ENCODE measurements at places on chromosomes 2 and 18. TPM values are rescaled to one million over a fixed set of nuclear protein-coding genes. Genes with fewer than 3 reads are reported as not detected.

CPO gene
- not detected for total RNA-seq

DNA sequence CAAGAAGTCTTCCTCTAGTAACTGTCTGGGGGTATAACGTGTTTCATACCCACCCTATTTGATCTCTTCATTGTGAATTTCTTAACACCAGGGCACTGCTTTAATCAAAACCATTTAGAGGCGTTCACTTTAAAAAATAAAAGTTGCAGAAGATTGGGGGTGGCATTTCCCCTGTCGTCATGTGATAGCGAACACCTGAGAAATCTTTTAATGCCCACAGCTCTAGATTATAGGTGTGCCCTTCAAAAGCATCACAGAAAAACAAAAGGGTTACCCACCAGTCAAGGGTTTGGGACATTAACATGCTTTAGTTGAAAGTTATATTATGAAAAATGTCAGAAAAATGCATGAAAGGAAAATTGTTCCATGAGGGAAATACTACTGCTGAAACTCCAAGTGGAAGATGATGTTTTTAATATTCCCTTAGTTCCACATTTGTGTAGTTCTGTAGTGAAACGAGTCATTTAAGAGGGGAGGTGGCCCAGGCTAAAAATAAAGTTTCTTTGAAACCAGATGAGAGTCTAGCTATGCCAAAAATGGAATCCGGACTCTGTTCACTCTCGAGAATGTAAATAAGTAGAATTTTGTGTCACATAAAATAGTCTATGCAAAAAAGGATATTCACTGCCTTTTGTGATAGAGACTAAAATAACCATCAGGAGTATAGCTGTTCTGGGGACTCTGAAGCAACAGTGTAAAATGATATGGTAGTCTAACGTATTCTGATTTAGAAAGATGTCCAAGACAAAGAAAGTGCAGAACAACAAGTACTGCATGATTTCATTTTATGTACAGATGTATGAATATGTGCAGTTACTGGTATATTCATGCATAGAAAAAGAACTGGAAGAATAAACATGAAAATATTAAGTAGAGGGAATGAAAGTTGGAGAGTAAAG, 95.3 kb downstream of the TMEM247 start:
- no peak overlapping the region for H3K27ac ChIP-seq
- H3K36me3 ChIP-seq = no peaks in the 10 kb centered on the region
- H3K4me3 ChIP-seq = no peak overlapping the region
- no peaks in the 10 kb centered on the region for H3K4me1 ChIP-seq
- no peak for DNase-seq

- peaks cover 15% of the 10 kb centered on the region for H3K4me1 ChIP-seq
- H3K27ac ChIP-seq = peak overlapping the region; percentile 86
- H3K27me3 ChIP-seq = no peaks in the 10 kb centered on the region
- DNase-seq = peak; percentile 56
- no peaks in the 10 kb centered on the region for H3K36me3 ChIP-seq
These were observed 564 bp downstream of the GCC2 start for GRCh38 chr2:108449410-108450130.

ANTXR1 gene
- total RNA-seq = 10.7 TPM

DNA sequence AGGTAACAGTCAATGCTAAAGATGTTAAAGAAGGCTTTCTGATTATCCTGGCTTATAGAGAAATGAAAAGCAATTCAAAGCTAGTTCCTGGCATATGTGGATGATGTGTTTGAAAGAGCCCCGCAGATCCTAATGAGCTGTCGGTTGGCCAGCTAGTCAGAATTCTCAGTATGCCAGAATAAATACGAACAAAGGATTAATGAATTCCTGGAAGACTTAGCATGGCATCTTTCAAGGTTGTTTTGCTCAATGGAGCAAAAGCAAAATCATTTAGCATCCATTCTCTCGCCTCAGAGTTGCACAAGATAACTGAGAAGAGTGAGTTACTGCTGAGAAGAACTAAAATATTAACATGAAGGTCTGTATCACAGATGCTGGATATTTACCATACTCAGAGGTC, 307.6 kb downstream of the RIT2 start:
- H3K4me1 ChIP-seq = no peaks in the 10 kb centered on the region
- H3K27me3 ChIP-seq = no peaks in the 10 kb centered on the region
- no peak overlapping the region for H3K4me3 ChIP-seq
- no peak overlapping the region for H3K27ac ChIP-seq

DNA sequence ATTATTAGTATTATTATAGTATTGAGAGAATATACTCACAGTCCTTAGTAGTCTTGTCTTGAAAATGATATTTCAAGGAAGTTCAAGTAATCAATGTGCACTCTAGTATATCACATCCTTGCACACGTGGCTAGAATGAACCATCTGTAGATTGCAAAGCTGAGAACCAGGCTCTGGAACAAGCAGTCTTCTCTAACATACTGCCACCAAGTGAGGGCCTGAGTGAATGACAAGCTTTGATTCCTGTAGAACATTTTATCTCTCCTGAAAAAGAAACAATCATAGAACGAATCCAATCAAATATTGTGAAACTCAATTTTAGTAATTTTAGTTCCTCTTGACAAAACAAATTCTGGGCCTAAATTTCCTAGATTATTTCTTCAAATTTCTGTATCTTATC, 55.3 kb upstream of the SULT1C3 start:
- H3K4me3 ChIP-seq = no peak overlapping the region
- H3K27ac ChIP-seq = no peak overlapping the region
- H3K27me3 ChIP-seq = no peaks in the 10 kb centered on the region

DNA sequence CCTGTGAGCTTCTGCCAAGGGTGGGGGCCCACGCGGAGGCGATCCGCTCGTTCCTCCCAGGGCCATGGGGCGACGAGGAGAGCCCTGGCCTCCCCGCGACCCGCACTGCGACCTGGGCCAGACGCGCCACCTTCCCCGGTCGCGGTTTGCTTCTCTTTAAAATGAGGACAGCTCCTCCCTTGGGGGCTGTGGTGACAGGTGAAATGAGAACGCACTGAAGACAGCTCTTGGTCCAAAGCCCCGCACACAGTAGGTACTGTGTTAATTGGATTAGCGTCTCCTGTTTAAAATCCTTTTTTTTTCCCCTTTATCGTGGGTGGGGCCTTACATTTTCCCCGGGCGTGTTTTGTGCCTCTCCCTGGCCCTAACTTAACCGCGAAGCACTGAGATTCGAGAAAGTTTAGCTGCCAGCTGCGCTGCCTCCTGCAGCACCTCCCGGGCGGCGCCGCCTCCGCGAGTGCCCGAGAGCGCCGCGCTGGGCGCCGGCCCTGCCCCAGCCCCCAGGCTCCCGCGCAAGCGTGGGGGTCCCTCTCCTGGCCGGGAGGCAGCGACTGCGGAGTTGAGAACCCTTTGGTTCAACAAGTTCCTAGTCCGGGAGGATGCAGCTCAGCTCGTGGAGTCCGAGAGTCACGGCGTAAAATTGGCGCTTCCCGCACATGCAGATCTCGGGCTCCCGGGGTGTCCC, 1.1 kb downstream of the HPCAL1 start:
- peaks cover 12% of the 10 kb centered on the region for H3K4me1 ChIP-seq
- H3K27ac ChIP-seq = no peak overlapping the region
- no peaks in the 10 kb centered on the region for H3K36me3 ChIP-seq
- peak overlapping the region; percentile 67 for H3K4me3 ChIP-seq
- H3K27me3 ChIP-seq = no peaks in the 10 kb centered on the region
- peak; percentile 63 for DNase-seq

DAPL1 gene
- total RNA-seq = not detected

ASPRV1 gene
- 0.15 TPM for total RNA-seq

LCT gene
- total RNA-seq = 0.07 TPM

GRCh38 chr2:64644458-64645382, 9.0 kb downstream of the SERTAD2 start:
- no peaks in the 10 kb centered on the region for H3K36me3 ChIP-seq
- DNase-seq = peak; percentile 84
- H3K27ac ChIP-seq = peak overlapping the region; percentile 87
- peak overlapping the region; percentile 53 for H3K4me3 ChIP-seq
- peaks cover 29% of the 10 kb centered on the region for H3K4me1 ChIP-seq
- H3K27me3 ChIP-seq = no peaks in the 10 kb centered on the region

DNA sequence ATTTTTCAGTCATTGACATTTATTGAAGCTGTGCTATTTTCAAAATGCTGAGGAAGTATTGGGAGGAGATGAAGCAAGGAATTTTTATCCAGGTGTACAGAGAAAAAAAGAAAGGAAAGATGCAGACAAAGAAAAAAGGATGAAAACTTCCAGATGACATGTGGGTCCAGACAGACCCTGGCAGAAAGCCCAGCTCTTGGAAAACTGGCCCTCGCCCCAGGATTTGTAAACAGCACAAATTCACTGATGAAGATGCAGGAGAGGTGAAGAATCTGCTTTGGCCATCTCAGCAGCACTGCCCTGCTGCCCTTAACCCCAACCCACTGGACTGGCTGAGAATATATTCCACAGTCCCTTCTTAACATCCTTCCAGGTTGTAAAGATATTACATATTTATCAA, 12.5 kb downstream of the TACR1 start:
- no peak for DNase-seq
- H3K36me3 ChIP-seq = no peaks in the 10 kb centered on the region
- H3K4me1 ChIP-seq = no peaks in the 10 kb centered on the region
- H3K4me3 ChIP-seq = no peak overlapping the region

- no peak overlapping the region for H3K27ac ChIP-seq
- H3K36me3 ChIP-seq = no peaks in the 10 kb centered on the region
These were observed 3.3 kb upstream of the POU3F3 start for GRCh38 chr2:104850361-104851290.

GRCh38 chr2:8918412-8918811, 81.0 kb upstream of the KIDINS220 start:
- no peaks in the 10 kb centered on the region for H3K27me3 ChIP-seq
- DNase-seq = no peak
- peaks cover 3% of the 10 kb centered on the region for H3K4me1 ChIP-seq
- no peaks in the 10 kb centered on the region for H3K36me3 ChIP-seq
- no peak overlapping the region for H3K4me3 ChIP-seq

DNA sequence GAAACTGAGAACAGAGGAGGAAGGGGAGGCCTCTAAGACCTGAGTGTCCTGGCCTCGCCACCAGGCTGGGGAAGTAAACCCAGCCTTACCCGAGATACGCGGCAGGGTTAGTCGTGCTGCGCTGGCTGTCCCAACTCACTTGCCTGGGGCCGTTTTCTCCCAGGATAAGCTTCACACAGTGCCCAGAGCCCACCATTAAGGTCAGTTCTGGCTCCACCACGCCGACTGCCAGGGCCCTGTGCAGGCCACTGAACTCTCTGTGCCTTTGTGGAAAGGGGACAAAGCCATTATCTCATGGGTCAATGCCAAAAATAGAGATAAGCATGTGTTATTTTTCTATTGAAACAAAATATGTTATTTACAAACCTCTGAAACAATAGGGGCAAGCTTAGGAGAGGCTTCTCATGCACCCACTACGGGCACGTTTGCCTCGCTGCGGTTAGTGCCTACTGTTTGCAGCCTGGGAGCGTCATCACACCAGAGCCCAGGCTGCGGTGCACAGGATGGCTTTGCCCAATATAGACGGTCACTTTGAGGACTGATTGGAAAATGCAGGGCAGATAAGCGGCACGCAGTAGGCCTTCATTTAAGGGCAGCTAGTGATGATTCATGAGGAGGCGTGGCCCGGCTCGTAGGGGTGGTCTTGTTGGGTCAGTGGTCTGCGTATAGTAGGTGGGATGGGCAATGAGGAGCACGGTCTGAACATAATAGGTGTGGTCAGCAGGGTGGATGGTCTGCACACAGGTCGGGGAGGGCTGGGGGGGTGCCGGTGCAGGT, 242.1 kb downstream of the GLI2 start:
- no peaks in the 10 kb centered on the region for H3K4me1 ChIP-seq
- no peak for DNase-seq
- H3K27me3 ChIP-seq = no peaks in the 10 kb centered on the region
- H3K27ac ChIP-seq = no peak overlapping the region
- H3K36me3 ChIP-seq = no peaks in the 10 kb centered on the region

- DNase-seq = no peak
- H3K4me3 ChIP-seq = no peak overlapping the region
- H3K4me1 ChIP-seq = no peaks in the 10 kb centered on the region
- no peak overlapping the region for H3K27ac ChIP-seq
- no peaks in the 10 kb centered on the region for H3K27me3 ChIP-seq
- H3K36me3 ChIP-seq = no peaks in the 10 kb centered on the region
These were observed 101.4 kb upstream of the SLC4A10 start for GRCh38 chr2:161522796-161523195.

DNA sequence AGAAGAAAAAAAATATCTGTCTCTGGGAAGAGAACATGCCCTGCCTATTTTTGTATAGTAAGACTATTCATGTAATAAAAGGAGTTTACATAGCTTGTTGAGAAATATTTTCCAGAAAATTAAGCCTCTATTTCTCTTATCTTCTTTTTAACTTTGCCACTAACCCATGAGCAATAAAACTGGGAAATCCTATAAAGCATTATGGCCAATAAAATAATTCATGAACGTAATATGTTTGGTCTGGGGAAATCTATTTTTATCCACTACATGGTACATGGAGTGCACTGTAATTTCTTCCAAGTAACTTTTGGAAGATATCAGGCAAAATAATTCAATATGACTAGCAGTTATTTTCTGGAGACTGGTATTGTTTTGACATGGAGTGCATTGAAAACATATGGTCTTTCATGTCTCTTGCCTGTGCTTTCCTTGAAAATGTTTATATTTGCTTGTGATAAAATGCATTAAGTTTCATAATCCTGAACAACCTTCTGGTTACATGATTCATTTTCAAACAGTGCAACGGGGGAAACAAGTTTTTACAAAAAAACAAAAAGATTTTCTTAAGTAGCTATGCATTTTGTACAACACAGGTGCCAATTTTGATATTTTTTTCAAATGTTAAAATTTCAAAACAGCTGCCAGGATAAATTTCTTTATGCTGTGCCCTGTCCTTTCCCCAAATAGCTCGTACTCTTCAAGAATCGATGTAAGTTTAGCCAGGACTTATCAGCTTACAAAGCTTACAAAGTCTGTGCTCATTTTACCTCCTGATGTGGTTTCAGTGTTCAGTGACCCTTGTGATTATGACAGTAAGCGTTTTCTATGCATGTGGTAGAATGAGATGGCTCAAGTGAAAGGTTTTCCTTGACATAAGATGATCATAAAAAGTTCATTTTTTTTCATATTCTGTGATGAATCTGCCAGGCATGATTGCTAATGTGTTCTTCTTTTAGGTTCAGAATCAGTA, 194.5 kb downstream of the UBE2E3 start:
- no peak overlapping the region for H3K27ac ChIP-seq
- no peak for DNase-seq
- H3K27me3 ChIP-seq = no peaks in the 10 kb centered on the region
- no peaks in the 10 kb centered on the region for H3K36me3 ChIP-seq
- H3K4me3 ChIP-seq = no peak overlapping the region
- no peaks in the 10 kb centered on the region for H3K4me1 ChIP-seq

- no peak for DNase-seq
- no peak overlapping the region for H3K27ac ChIP-seq
- H3K27me3 ChIP-seq = no peaks in the 10 kb centered on the region
These were observed 200.2 kb downstream of the RIT2 start for GRCh38 chr18:42915299-42915698.

DNA sequence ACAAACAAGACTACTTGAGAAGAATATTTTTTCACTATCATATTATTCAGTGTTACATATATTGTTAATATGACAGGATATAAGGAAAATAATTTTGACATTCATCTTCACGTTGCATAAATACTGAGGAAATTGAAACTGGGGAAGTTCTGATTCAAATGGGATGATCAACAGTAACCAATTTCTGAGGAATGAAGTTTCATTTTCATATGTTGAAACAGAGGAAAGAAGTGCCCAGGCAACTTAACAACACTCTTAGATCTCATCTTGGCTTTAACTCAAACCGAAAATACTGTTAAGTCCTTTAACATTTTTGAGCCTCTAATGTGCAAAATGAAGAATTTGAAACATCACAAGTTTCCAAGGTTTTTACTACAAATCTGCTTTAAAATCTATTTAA, 612.2 kb upstream of the VRK2 start:
- H3K4me1 ChIP-seq = no peaks in the 10 kb centered on the region
- DNase-seq = no peak
- no peak overlapping the region for H3K4me3 ChIP-seq
- no peak overlapping the region for H3K27ac ChIP-seq
- H3K27me3 ChIP-seq = no peaks in the 10 kb centered on the region

MYO5B gene
- total RNA-seq = 1.4 TPM

REG3A gene
- not detected for total RNA-seq
